GM12878 (cell line): ENCODE measurements at places on chromosomes 7 and 10. TPM values are rescaled to one million over a fixed set of nuclear protein-coding genes. Genes with fewer than 3 reads are reported as not detected.

The CLCN1 gene
- total RNA-seq = not detected in 2 replicates

The CAMK2B gene
- total RNA-seq = 0.23 and 0.24 TPM in 2 replicates

The ZPBP gene
- total RNA-seq = not detected in 2 replicates

The RAMP3 gene
- not detected in 2 replicates for total RNA-seq

GRCh38 chr10:131266936-131267813 is 44.3 kb downstream of the TCERG1L start:
- DNase-seq = no peak

DNA sequence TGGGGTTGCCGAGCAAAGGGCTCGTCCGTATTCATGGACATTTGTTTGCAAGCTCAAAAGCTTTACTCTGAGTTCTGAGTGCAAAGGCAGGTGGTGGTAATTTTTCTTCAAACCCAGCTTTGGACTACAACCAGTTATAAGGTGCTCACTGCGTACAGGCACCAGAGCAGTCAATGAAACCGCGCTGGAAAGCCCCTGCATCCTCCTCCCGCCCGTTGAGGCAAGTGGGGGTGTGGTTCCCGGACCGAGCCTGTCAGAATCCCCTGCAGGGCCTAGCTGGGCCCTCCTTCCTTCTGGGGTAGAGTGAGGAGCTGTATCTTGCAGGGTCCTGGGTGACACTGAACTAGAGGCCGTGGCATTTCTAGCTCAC is 22.3 kb downstream of the AMZ1 start:
- DNase-seq = peak; percentile 74

- DNase-seq = no peak
These were observed at the start of gene TMEM139 for GRCh38 chr7:143284591-143285469. Gene TMEM139 (plus strand): TSS chr7:143284958. CDS start chr7:143285958, 1,000 bp downstream.

GRCh38 chr10:59865101-59865500 is 41.3 kb downstream of the CCDC6 start:
- no peak for DNase-seq

DNA sequence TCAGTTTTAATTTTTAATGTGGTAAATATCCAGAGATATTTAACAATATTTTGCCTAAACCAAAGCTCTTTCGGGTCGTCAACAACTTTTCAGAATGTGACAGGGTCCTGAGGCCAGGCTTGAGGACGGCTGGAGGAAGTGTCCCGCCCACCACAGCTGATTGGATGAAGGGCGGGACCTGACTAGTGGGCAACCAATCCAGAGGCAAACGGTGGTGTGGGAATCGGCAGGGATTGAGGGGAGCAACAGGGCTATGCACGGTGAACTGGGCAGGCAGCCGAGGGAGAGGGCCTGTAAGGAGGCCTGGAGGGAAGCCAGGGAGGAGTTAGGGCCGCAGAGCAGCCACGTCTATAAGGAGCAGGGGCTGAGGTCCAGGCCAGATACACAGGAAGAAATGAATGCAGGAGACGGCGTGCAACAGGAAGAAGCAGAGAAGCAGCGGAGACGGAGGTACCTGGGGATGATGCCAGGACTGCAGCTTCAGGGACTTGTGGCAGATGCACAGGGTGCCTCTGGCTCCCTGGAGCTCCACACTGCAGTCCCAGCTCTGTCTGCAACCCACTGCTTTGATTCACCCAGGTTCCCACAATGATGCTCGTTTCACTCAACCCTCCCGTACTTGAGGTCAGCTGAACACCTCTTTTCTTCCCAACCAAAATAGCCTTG is 46.1 kb upstream of the ZMIZ1 start:
- DNase-seq = no peak

GRCh38 chr10:103627111-103627892 is 133.8 kb downstream of the NEURL1 start:
- DNase-seq = no peak

GRCh38 chr10:126846959-126847358 is 58.3 kb upstream of the DOCK1 start:
- DNase-seq = no peak
